ENCODE measurements at places on chromosomes 16 and 17.

- DNase-seq, result no peak
Measured at GRCh38 chr16:69239851-69240250, 52.9 kb downstream of the SNTB2 start.

DNA sequence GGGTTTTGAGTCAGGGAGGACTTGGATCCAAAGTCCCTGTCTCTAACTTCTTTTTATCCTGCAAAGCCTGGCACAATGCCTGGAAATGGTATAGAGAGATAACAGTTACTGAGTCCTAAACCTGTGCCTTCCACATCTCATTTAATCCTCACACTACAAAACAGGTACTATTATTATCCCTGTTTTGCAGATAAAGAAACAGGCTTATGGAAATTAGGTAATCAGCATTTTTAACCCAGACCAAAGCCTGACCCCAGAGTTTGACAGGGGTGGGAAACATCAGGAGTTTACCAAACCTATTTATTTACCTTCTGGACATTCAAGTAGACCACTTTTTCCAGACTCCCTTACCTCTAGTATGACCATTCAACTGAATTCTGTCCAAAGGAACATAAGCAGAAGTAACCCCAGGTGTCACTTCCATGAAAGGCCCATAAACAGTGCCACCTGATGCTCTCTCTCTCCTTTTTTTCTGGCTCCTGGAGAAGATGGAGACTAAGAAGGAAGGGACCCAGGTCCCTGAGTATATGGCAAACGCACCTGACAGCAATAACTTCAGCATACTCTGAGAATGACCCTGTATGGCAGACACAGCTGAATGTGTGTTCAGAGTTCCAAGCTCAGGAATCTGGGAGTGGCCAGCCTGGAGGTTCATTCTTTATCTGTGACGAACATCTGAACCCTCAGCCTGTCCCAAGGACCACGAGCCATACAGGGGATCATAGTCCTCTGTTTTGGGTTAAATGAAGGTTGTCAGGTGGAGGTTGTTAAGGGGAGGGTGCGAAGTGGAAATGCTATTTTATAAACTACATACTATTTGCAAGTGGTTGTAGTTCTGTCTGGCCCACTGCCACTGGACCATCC, 62.7 kb downstream of the HLF start:
- no peak for DNase-seq

GRCh38 chr17:70059071-70059470, 16.0 kb upstream of the KCNJ16 start:
- no peak for DNase-seq

DNA sequence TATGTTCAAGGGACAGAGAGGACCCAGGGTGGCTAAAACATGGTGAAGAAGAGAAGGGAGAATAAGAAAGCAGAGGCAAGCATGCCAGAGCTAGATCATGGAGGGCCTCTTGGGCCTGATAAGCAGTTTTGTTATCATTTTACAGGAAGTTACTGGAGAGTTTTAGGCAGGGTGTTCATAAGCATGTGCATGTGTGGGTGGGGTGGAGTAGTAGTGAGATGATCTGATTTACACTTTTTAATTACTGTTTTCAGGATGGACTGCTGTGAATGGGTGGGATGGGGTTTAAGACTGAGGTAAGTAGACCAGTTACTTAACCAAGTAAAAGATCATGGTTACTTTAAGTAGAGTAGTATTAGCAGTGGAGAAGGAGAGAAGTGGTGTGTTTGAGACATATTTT, 173.6 kb downstream of the PHKB start:
- no peak for DNase-seq

GRCh38 chr17:68601565-68602288, 560 bp upstream of the FAM20A start:
- peak; percentile 52 for DNase-seq

DNA sequence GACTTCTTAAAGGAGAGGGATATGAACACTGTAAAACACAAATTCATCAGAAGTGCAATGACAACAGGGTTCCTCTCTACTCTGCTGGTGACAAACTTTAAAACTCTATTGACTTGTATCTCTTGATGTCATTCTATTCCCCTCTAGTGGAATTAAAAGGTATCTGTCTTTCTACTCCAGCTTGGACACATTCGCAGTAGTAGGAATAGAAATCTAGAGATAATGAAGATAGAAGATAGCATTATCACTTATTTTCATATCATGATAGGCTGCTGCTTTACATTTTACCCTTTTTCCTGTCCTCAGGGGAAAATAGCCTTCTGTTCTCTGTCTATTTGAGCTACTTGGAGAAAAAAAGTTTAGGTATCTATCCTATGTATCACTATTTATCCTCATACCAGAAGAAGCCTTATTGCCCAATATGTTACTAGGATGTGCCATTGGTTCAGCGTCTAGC, 209.6 kb upstream of the CACNG5 start:
- DNase-seq, result peak; percentile 25

GRCh38 chr16:58699151-58699550, 14.6 kb upstream of the SLC38A7 start:
- peak; percentile 94 for DNase-seq

DNA sequence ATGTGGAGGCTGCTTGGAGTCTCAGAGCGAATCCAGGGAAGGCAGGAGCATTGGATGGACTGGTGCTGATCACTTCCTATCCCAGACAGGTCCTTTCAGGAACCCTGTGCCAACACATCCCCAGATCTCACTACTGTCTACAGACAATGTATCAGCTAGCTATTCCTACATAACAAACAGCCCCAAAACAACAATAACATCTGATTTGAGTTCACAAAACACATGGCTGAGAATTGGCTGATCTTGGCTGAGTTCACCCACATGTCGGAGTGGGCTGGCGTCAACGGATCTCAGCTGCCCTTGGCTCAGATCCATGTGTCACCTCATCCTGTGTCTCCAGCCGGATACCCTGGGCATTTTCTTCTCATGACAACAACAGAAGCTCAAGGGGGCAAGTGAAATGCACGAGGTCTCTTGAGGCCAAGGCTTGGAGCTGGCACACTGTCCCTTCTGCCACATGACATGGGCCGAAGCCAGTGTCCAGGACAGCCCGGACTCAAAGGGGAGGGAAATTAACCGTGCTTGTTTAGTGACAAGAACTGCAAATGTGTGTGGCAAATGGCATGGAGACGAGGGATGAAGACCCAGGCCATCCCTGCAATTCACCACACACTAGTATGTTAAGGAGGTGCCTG, 18.7 kb downstream of the SNX20 start:
- DNase-seq, result no peak

DNA sequence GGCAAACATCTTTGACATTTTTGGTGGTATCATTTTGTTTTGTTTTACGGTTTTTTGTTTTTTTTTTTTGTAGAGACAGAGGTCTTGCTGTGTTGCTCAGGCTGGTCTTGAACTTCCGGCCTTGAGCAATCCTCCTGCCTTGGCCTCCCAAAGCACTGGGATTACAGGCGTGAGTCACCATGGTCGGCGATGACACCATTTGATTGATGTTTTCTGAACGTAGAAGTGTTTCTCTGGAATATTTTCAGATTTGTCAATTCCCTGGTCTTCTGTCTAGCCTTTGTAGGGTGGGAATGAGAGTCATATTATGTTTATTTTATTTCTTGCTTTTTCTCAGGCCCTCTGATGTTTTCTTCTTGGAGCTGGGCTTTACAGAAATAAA, 32.2 kb upstream of the BRD7 start:
- DNase-seq, result peak; percentile 79

DNA sequence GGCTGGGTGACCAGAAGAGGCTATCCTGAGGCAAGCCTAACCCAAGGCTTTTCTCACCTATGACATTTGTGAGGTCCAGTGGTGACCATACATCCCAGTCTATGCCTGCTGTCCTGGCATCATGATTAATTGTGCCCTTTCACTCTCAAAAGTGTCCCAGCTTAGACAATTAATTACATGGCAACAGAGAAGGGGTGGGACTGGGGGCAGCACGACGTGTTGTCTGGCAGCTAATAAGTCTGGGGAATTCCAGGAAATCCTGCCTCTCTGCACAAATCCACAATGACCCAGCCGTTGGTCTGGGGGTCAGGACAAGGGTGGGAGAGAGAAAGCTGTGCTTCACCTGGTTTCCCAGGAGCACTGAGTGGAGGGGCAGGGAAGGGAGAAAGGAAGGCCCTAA, 14.0 kb upstream of the MTMR4 start:
- no peak for DNase-seq

- DNase-seq, result peak; percentile 97
Measured at GRCh38 chr16:68369697-68370580, 59.1 kb downstream of the PRMT7 start.

DNA sequence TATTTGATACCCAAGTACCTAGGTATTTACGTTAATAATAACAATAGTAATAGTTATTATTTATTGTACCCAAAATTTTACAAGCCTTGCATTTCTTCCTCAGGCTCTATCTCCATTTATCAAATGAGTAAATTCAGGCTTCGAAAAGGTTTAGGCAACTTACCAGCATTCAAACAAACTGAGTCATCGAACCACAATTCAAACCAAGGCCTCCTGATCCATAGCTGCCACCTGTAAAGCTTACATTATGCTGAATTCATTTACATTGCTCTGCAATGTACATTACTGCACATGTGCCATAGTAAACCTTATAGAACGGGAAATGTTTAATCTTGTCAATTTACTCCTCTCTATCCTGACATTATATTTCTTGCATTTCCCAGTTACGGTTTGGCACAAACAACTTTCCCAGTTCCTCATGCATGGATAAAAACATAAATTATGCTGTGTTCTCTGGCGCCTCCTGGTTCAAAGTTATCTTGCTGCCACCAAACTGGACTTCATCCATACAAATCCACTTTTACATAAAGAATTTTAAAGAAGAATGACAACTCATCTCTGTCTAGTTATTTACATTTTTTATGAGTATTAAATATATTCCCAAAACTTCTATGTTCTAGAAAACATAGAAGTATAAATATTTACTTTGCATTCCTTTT, 360.6 kb upstream of the SOX9 start:
- no peak for DNase-seq

DNA sequence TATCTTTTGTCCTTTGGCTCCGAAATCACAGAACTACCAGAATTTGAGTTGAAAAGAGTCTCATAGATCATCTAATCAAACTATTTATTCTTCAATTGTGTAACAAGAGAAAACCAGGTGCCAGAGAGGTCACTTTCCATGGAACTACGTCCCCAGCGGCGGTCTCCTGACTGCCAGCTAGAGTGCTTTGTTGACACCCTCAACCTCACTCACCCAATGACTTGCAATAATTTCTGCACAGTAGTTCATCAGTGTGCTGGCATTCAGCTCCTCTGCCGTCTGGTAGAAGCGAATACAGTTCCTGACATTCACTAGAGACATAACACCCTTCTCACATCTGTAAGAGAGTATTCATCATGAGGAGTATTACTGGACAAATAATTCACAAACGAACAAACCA, 54.2 kb downstream of the ANKFY1 start:
- DNase-seq, result no peak

DNA sequence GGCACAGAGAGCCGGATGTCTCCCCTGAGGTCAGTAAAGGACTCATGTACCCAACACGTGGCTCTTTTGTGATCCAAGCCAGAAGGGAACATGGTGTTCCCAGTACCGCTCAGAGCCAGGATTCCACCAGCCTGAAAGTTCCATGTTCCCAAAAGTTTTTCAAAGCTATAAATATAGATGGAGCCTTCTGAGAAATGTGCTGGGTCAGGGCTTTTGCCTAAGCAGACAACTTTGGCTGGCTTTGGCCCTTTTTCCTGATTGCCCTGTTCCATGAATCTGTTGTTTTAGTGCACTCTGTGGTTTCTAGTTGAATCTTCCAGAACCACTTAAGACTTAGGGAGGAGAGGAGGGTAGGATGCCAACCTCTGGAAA, 128.5 kb upstream of the HS3ST2 start:
- DNase-seq, result no peak

DNA sequence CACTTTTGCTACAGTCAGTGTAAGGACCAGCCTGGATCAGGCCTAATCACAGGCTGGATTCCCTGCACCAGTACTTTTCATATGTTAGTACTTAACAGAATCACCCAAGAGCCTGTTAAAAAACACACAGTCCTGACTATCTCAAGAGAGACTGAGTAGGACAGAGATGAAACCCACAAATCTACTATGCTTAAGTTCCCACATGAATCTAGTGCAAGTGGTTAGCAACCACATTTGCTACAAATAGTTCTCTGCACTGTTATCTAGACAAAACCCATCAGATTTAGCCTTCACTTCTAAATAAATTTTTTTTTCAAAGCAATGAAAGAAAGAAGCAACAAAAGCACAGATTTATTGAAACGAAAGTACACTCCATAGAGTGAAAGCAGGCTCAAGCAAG, 38.9 kb downstream of the SSH2 start:
- DNase-seq, result peak; percentile 13

GRCh38 chr17:58531661-58532554, 17.5 kb upstream of the MTMR4 start:
- no peak for DNase-seq

DNA sequence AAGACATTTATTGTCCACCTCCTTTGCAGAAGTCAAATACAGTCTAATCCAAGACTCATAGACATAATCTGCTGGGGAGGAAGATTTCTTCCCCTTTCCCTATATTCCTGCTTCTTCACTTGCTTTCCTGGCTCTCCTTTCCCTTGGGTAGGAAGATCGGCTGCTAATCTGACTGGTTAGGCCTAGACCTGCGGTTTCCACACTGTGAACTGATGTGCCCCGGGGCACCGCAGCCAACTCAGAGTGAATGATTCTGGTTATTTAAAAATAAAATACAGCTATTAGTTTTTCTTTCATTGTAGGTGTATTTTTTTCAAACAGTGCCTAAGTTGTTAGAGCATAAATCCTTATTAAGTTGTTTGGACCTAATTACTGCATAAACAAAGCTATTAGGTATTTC, 78.9 kb downstream of the DNAH3 start:
- DNase-seq, result no peak

DNA sequence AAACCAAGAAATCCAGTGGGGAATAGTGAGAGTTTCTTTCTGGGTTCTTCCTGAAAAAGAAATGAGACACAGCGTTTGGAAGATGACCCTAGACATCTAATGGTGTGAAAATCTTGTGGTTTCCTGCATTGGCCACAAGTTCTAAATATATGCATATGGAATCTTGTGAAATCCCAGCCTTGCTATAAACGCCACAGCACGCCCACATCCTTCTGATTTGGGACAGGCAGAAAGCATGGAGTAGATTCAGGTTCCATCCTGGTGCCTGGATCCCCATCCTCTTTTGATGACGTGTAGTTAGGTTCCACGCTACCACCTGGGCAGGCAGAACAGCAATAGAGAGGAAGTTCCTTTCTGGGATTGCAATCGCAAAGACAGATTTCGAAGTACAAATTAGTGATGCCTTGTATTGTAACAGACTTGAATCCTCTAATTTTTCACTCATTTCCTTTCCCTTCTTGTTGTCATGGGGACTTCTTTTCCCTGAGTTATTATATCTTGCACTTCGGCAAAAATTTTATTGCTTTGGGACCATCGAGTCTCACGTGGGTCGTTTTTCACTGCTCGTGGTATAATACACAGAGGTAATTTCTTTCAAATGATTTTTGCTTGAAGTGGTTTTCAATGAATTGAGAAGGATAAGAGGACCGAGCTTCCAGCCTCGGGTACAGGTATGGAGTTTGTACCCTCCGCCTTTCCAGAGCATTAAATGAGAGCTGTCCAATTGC, 37.6 kb downstream of the HS3ST4 start:
- peak; percentile 92 for DNase-seq

- DNase-seq, result peak; percentile 24
Measured at GRCh38 chr16:82755570-82756282, 129.0 kb downstream of the CDH13 start.

Measured in MV-4-11 (cell line).